ENCODE measurements at places on chromosomes 4 and X.
A peak's percentile ranks its signal among the peaks of the same experiment; 100 is the strongest.

DNA sequence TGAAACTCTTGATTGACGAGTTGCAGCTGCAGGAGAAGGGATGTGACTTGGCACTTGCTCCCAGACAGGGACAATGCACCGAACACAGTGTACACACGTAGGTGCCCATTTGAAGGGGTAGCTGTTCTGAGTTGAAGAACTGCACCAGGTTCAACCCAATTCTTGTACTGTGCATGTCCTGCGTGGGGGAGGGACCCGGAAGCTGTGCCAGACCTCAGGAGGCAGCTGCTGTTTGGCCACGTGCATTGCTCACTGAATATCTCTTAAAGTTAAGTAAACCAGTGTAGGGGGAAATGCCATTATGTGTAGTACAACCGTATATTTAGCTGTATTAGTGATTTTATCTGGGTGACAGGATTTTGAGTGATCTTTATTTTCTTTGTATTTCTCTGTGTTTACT lies 12.0 kb upstream of the RBBP7 start:
- peak; percentile 68 for DNase-seq

DNA sequence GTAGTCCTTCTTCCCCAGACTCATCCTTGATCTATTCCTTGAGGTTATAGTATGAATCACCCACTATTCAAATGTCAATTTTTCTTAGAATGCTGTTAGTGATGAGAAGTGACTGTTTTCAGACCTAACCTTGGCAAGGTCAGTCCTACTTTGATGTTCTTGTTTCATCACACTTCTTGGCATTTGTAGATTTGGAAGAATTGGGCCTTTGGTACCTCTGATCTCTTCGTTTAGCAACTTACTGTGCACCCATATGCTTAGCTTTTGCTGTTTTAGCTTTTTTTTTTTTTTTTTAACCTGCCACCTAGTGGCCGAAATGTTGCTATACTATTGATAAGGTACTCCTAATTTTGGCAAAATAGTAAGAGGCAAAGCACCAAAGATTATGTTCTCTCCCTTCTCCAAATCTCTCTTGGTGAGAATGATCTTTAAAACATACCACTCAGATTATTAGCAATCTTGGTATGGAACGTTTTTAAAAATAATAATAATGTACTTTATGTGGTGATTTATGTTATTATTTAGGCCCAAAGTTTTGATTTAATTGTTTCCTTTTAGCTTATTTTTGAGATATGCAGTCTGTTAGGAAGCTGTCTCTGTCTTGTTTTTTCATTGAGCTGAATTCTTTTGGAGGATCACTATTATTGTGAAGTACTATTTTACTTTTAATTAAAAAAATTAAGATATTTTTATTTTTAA lies 16.6 kb downstream of the DCK start:
- DNase-seq: peak; percentile 4

DNA sequence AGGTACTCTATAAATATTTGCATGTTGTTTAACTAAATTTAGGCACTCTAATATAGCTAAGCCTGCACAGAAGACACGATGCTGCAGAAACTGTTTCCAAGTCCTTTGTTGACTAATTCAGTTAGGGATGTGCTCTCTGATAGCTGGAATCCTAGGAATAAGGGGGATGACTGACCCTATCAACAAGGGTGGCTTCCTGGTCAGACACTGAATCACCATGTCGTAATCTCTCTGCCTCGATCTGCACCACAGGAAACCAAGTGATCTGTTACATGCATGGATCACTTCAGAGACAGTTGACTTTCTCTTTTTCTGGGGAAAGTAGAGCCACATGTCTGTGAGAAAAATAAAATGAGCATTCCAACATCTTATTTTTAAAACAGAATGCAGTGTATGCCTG lies 169.1 kb downstream of the GUCY2F start:
- DNase-seq: no peak

DNA sequence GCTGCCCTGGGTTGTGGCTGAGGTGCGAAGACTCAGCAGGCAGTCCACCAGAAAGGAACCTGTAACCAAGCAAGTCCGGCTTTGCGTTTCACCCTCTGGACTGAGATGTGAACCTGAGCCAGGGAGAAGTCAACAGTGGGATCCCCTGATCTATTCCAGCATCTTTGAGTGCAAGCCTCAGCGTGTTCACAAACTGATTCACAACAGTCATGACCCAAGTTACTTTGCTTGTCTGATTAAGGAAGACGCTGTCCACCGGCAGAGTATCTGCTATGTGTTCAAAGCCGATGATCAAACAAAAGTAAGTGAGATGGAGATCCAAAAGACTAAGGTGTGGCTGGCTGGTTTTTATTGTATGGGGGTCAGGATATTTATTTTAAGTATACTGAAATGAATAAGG lies 11.3 kb downstream of the TBC1D1 start:
- no peak for DNase-seq

- peak; percentile 14 for DNase-seq
Observed at GRCh38 chr4:60482921-60483351, 717.2 kb upstream of the ADGRL3 start.

- DNase-seq: peak; percentile 65
Observed at GRCh38 chr4:138576684-138577083, 334.5 kb upstream of the SLC7A11 start.

DNA sequence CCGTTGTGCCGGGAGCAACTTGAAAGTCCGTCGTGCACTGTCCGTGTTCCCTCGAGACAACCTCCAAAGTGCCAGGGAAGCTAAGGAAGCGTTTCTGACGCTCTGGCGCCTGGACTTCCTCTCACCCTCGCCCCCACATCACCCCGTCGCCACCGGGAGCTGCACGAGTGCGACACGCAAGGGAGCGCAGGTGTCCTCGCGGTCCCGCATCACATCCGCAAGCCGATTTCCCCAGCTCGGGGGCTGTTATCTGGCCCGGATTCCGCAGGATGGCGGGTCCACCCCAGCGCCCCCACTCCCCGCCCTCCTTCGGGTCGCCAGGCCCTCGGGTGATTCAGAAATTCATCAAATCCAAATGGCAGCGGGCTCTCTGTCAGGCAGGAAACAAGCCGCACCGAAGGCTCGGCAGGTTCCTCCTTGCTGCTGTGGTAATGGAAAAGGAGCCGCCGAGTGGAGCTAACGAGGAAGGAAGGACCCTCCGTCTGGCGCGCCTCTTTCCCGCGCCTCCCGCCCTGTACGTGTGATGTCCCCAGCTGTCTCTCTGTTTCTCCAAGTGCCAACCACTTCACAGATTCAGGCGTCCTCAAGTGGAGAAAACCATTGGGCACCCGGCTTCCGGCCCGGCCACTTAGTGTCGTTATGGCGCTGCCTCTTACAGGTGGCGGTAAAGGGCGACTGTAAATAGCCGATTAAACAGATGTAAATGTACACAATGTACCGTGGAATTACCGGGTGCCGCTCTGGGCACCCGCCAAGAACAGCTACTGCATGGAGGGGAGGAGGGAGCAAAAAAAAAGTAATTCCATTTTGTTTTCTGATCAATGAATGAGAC lies 921 bp upstream of the SETD7 start:
- peak; percentile 90 for DNase-seq

GRCh38 chr4:80221161-80221560 lies 23.9 kb downstream of the PRDM8 start:
- peak; percentile 53 for DNase-seq

GRCh38 chr4:155473420-155474095 lies 96.8 kb upstream of the MAP9 start:
- DNase-seq: no peak

DNA sequence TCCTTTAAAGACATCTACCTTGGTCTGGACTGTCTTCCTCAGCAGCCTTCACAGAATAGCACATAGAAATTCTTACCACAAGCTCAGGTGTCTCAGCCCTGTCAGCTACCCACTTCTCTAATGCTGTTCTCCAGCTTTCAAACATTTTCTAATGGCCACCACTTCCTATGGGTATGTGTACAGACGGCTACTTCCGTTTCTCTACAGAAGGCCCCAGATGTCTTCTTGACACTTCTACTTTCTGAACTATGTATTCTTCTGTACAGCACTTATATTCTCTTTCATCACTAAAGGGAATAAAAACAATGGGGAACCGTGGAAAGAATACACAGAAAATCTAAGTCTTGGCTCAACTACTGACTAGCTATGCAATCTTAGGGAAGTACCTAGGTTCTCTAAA lies 13.3 kb downstream of the OPHN1 start:
- DNase-seq: no peak

DNA sequence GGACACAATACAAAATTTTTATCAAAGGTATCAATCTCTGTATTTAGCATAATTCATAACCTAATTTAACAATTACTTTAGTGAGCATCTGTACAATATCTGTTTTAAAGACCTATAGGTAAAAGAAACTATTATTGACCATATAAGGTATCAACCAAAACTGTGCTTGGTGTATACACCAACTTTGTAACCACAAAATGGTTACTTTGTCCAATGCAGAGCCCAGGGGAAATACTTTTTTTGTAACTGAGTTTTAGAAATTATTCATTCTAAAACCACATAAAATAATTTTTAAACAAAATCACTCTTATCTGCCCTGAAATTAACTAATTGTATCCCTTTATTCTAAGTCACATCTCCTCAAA lies 5.0 kb downstream of the CXXC4 start:
- DNase-seq: no peak

- no peak for DNase-seq
Observed at GRCh38 chr4:155966171-155966570, 12.5 kb upstream of the CTSO start.

- peak; percentile 70 for DNase-seq
Observed at GRCh38 chrX:13938051-13938828, 91.5 kb downstream of the GEMIN8 start.

- DNase-seq: peak; percentile 82
Observed at GRCh38 chrX:46179748-46180147, 365.5 kb downstream of the ZNF674 start.

DNA sequence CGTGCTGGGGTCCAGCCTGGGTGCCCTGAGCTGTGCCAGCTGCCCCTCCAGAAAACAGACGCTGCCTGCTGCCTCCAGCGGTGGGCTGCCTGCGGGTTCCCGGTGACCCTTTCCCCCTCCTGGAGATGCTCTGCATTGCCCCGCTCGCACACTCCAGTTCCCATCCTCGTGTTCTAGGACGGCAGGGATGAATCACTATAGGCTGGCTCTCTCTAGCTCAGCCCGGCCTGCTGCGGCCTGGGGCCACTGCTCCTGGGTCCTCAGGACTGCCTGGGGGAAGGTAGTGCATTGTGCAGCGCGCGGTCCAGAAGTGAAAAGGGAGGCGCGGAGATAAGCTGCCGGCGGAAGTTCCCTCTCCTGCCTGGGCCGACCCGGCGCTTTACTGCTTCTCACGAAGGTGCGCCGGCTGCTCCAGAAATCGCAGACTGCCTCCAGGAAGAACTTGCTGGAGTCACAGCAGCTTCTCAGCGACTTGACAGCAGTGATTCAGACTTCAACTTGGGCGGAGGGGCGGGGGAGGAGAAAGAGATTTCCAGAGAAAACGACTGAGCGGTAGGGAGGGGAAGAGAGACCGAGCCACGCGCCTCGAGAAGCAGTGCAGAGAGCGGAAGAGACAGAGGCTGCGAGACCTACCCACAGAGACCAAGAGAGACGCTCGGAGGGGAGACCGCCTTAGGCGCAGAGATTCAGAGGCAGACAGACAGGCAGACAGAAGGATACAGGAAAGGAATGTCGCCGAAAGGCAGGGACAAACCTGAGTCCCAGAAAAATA lies 6.7 kb upstream of the MSX1 start:
- no peak for DNase-seq

GRCh38 chrX:37083880-37084279 lies 75.7 kb downstream of the FAM47C start:
- DNase-seq: no peak

DNA sequence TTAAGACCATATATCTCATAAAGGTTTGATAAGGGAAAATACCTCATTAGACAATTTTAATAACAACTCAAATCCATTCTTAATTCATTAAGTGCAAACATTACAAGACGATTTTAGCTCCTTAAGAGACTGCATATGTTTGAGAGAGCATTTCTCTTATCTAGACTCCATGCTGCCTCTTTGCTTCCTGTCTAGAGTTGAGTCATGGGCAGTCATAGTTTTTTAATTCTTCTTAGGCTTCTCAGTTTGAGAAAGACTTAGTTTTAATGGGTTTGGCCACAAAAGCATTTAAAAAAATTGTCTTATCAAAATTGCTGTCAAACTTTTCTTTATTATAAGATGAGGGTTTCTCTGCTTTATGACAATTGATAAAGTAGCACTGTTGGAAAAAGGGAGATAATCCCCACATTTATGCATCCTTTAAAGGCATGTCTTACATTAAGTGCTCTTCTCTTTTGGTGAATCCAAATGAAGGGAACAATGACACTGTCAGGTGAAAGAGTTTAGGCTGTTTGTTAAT lies 713.4 kb downstream of the PCDH18 start:
- DNase-seq: peak; percentile 5

DNA sequence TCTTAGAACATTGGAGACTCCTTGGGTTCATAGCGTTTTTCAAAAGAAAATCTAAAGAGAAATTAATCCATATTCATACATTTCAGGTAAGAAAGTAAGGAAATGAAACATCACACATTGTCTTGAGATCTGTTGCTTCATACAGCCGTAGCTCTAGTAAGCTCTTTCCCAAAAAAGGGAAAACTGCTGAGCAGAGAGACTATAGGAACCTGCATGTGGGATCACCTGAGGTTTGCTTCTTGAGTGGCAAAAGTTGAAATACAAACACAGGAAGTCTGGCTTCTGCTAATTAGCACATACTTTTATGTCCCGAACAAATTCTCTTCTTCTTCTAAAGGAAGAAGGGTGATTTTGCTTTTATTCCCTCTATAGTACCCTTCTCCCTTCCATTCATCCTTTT lies 57.7 kb downstream of the MRPL1 start:
- no peak for DNase-seq

DNA sequence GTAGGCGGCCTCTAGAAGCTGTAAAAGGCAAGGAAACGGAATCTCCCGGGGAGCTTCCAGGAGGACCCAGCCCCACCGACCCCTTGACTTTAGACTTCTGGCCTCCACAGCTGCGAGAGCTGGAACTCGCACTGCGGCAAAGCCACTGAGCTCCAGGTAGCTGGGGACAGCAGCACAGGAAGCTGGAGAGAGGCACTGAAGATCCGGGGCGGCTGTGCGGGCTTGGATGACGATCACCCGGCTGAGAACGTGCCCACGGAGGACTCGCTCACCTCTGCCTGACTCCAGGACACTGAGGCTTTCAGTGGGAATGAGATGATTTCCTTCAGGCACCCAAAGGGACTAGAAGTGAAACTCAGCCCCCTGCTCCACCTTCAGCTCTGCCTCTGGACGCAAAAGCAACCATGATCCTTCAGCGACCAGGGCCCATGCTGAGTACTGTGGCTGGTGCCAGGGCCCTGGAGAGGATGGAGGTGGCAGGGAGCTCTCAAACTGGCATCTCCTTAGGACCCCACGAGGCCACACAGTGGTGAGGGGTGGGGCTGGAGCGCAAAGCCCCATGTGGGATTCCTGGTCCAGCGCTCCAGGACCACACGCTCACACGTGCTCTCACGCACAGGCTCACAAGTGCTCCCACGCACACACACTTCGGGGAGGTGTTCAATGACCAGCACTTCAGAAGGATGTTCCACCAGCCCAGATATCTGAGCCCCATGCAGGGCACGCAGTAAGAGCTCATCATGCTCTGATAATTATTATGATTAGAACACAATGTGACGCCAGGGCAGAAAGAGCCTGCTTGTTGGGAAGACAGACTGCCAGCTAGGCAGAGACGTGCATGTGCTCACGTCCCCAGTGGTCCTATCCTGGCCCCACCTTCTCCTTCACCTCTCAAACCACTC lies 47.2 kb downstream of the ADRA2C start:
- no peak for DNase-seq
